Activated CD4-positive, alpha-beta T cell treated with anti-CD3 and anti-CD28 coated beads, Interleukin-2, amount 50 U/mL, for 1 hour (primary cell): ENCODE measurements at places on chromosomes 1 and 21.

DNA sequence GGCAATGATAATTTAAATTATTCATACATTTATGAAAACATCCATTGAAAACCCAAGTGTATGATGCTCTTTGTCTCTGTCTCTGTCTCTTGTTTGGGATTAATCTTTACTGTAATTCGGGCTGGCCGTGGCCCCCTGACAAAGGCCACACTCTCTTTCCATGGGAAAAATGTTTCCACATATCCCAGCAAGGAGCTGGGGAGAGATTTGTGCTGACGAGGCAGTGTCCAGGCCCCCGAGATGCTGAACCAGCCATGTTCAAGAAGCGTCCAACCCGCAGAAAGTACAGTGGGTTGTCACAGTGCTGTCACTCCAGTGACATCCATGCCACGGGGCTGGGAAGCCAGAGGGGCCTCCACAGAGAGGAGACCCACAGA, 147.0 kb downstream of the PRDM16 start:
- DNase-seq, result no peak

GRCh38 chr1:52032124-52032784, 1.4 kb downstream of the KTI12 start:
- no peak for DNase-seq

DNA sequence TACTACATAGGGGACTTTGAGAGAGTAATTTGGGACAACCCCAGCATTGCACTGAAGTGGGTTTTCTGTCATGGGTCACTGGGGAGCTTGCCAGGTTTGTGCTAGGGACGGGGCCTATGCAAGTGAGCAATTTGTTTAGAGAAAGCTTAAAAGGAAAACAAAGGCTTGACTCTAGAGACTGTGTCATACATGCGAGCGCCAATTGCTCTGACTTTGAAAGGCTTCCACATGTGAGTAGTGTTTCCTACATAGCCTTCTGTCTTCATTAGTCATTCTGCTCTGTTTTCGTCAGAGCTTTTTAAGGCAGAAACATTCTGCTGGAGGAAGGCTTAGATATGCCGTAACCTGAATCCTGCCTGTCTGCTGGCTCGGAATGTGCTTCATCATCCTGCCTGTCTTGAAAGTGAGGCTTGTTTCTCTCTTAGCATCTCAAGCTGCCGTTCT, 28.4 kb downstream of the TRIM45 start:
- DNase-seq, result no peak

DNA sequence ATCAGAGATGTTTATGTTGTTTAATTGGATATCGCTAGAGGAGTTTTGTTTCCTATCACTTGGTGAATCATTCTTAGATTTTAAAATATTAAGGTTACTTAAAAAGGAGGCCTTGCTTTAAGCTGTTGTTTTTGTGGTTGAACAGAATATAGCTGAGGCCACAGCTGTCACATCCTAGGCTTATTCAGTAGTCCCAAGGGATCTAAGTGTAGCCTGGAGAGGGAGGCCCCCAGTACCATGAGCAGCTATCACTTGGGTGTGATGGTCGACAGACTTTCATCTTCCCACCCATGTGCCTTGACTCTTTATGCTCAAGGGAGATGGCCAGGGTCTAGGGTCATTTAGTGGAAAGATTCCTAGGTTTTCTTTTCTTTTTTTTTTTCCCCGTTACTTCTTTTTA, 278.7 kb downstream of the HHAT start:
- no peak for DNase-seq

- no peak for DNase-seq
Observed at GRCh38 chr1:71786218-71786617, 496.1 kb downstream of the NEGR1 start.

DNA sequence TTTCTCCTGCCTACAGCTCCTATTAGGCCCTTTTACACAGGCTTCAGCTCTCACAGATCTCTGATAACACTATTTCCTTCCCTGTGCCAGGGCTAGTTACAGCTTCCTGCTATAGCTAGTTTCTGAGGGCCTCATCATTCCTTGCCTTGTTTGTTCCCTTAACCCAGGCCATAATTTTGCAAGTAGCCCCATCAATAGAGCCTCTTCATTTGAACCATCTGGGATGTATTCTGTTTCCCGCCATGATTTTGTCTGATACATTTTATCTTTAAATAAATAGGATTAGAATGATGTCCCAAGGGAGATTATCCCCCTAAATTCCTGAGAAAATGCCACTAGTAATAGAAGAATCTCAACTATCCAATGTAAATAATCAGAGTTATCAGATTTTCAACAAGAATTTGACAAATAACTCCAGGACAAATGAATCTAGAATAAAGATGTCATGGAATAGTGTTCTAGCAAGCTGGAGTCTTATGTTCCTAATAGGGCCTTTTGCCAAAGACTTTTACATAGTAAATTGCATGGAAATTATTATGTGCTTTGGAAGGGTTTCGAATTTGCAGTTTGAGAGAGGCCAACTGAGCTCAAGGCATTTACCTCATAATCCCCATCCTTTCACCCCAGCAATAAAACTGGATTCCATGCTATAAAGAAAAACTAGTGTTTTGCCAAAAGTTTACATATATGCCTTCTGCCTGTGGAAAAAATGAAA, 16.1 kb downstream of the IFT25 start:
- DNase-seq, result no peak

DNA sequence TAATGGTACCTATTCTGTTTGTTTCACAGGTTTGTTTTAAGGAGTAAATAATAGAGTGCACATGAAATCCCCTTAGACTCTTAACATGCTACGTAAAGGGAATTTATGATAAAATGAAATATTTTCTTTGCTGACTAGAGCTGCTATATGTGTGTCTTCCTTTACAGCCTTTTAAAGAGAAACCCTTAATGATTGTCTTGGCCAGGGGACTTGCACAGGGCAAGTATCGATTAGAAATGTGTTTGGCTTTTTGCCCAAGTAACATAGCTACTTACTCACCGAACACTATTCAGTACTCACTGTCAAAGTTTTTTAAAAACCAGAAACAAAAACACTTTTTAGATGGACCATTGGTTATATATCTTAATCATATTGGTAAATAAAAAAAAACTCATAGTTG, 71.3 kb upstream of the KIAA1614 start:
- no peak for DNase-seq

DNA sequence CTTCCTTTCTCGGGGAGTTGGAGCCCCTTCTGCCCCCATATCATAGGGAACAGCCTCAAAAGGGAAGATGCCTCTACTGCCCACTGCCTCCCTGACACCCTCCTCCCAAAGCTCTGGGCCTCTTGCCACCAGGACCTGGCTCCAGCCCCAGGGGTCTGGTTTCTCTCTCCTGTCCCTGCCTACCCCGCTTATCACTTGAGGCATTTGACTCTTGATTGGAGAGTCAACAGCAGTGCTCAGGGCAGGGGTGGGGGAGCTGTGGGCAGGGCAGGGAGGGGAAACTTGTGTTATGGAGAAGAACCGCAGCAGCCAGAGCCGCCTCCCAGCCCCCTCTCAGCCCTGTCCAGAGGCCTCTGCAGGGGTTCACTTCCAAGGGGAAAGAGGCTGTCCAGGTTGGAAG, 573 bp downstream of the TRIM63 start:
- DNase-seq, result no peak

DNA sequence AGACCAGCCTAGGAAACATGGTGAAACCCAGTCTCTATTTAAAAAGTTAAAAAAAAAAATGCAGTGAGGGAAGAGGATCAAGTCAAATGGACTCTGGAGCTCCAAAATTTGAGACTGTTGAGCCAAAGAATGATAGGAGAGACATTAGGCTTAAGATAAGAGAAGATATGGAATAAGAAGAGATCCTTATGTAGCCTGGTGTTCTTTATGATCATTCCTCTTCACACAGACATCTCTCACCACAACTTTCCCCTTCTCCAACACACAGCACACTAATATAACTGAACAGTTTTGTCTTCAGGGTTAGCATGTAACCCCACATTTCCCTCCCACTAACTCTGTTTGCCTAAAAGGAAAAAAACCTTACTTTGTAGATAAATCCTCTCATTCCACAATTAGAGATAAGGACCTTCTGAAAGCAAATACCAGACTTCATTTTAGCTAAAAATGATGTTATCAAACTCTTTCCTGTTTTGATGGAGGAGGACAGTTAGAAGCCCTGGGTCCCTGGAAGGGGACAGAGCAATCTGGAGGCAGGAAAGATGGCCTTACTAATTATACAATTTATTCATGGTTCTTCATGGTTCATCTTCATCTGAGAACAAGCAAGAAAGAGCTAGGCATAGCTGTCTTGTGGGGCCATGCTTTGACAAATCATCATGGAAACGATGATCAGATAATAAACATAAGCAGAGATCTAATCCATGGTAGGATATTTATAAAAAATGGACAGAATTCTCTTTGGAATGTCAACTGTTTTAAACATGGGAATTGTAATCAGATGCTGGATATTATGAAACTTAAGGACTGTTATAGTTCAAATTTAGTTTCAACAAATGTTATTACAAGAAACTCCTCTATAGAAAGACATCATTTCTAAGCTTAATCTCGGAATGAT, 96.7 kb upstream of the S1PR1 start:
- DNase-seq, result no peak

- no peak for DNase-seq
Observed at GRCh38 chr1:15436881-15437442, 1.3 kb upstream of the CTRC start.

DNA sequence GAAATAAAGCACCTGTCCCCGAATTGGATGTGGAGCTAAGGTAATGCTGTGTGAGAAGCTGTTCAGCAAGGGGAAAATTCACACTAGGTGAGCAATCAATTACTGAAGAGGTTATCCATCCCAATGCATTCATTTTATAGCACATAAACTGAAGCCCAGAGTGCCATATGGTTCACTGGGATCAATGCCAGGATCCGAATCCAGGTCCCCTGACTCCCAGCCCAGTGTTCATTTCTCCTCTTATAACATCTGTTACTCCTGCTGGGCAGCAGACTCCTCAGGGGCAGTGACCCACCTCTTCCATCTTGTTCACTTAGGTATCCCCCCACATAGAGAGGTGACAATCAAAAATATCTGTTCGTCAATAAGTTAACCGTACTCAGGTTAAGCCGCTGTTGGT, 13.2 kb upstream of the SEC16B start:
- no peak for DNase-seq

DNA sequence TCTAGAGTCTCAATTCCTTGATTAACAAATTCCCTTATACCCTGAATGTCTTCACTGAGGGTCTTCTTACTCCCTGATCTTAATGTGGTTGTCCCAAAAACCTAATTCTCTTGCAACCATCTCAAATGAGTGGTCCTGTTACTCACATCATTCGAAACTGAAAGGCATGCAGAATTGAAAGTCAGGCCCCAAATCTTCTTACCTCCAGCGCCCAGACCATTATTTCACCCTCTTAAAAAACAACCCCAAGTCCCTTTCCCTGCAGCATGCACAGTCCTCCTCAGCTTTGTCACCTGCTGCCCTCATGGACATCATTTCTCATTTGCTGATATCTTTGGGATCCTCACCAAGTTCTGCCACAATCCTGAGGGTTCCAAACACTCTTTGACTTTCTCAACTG, 230.1 kb downstream of the SEC16B start:
- no peak for DNase-seq

DNA sequence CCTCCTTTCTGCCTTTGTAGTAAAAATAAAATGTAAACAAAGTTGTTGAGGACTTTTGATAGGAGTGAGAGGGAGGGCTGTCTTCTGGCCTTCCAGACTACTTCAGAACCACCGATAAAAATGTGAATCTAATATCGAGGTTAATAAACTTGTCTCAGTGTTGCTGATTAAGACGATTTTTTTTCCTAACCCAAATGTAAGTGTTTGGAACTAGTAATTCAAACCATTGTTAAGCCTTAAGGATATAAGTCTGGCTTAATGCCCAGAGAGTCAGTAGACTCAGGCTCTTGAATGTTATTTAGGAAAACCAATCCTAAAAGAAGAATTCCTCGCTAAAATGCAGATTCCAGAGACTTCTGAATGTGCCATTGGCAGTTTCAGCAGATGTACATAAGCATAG, 356.9 kb downstream of the SIPA1L2 start:
- DNase-seq, result no peak

DNA sequence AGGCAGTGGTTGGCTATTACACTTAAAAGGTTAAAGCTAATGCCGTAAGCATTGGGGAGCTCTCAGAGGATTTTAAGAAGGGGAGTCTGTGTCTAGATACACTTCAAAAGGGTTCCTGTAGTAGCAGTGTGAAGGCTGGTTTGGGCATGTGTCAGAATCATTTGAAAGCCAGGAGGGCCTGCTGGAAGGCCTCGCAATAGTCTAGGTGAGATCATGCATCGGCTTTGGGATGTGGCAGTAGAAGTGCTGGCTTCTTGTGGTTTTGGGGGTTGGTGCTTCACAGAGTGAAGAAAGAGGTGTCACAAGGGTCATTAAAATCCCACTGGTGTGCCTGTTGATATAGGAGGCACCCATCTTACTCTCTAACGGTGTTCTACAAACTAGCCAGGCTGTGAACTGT, 85.7 kb downstream of the ST6GALNAC3 start:
- no peak for DNase-seq

DNA sequence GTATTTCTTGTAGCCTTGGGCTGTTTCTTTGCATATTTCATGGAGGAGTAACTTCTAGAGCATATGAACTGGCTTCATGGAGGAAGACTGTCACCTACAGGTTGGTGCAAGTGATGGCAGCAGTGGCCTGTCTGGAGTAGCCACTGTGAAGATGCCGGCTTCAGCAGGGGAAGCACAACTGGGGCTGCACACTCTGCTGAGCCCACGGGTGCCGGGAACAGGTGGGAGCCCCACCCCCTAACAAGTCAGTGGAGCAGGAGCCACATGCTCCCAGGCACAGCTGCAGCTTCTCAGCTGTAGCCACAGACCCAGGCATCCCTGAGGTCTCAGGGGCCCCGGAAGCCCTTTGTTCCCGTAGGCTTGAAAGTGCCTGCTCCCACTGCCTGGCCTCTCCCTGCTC, 43.2 kb upstream of the C1orf185 start:
- no peak for DNase-seq

DNA sequence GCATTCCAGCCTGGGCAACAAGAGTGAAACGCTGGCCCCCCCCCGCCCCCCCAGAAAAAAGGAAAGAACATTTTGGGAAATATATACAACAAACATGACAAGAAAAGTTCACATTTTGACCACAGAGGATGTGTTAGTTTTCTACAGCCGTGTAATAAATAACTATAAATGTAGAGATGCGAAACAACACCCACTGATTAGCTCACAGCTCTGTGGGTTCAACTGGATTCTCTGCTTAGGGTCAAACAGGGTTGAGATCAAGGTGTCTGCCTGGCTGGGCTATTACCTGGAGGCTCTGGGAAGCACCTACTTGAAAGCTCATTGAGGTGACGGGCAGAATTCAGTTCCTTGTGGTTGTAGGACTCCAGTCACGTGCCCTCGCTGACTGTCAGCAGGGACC, 11.1 kb upstream of the VPS26C start:
- no peak for DNase-seq

DNA sequence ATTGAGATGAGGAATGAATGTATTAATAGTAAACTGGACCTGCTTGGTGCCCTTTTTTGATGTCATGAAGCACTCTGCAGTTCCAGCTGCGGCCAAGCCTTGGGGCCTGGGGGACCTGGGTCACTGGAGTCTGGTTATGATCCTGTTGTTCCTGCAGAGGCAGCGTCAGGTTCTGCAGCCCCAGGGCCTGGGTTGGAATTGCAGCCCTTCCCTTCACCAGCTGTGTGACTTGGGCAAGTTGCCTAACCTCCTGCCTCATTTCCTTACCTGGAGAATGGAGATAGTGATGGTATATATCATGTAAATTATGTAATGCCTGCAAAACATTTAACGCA, 9.1 kb upstream of the ATP5PO start:
- no peak for DNase-seq
